ENCODE measurements at places on chromosomes 5 and 9.

DNA sequence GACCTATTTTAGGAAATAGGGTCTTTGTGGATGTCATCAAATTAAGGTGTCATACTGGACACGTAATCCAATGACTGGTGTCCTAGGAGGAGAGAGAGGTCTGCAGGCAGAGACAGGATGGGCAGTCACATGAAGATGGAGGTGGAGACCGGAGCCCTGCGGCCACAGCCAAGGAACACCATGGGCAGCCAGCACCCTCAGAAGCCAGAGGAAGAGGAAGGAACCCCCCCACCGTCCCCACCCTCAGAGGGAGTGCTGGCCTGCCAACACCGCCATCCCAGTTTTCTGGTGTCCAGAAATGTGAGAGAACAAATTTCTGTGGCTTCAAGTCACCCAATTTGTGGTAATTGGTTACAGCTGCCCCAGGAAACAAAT lies 88.3 kb downstream of the NSUN2 start:
- H3K4me1 ChIP-seq = no peaks in the 10 kb centered on the region
- H3K27me3 ChIP-seq = no peaks in the 10 kb centered on the region
- no peak for DNase-seq
- H3K27ac ChIP-seq = no peak overlapping the region
- H3K4me3 ChIP-seq = no peak overlapping the region

DNA sequence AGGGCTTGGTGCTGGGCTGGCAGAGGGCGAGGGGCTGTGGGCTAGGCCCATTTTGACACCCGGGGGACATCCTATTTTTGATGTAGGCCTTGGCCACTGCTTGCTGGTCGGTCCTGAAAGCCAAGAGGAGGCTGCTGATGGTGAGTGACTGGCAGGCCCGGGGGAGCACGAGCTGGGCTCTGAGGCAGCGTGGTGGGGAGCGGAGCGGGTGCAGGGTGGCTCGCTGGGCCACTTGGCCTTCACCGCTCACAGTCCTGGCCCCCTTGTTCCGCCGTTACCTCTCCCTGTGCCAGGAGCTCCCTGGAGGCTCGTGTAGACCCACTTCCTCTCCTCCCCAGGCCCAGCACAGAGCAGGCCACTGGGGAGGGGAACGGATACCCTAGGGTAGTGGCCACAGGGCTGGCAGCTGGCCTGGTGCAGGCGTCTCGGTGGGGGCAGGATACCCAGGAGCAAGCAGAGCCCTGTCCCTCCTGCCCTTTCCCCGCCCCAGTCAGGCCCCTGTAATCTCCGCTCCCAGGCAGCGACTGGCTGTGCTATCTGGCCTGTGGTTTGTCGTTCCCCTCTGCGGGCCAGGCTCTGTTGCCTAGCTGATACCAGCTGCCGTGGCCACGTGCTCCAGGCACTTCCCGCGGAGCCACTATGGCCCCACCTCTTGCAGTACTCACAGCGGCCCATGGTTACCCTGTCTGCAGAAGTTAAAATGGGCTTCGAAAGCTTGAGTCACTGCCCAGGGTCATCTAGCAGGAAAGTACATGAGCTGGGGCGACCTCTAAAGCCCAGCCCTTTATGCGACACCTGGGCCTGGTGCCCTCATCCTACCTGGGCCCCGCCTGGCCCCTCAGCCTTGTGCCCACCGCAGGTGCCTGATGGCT lies 11.7 kb upstream of the DOLPP1 start:
- peak overlapping the region; percentile 37 for H3K27ac ChIP-seq
- peaks cover 30% of the 10 kb centered on the region for H3K36me3 ChIP-seq
- H3K4me1 ChIP-seq = peaks cover 9% of the 10 kb centered on the region
- H3K4me3 ChIP-seq = no peak overlapping the region

DNA sequence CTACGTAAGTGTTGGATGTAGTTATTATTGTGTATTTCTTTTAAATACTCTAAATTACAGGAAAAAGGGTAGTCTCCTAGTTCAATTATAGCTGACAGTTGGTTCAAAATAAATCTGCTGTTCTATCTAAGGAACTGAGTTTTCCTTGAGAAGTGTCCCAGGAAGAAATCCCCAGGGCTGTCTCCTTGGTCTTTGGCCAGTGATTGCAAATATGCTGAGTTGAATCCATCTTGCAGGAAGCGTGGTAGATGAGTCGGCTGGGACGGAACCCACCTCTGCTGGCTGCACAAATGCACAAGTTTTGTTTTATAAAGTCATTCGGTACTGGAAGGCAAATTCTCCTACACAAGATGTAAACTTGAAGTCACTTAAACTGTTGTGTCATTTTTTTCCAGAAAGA lies 30.2 kb upstream of the HOMER1 start:
- H3K36me3 ChIP-seq = no peaks in the 10 kb centered on the region
- no peaks in the 10 kb centered on the region for H3K4me1 ChIP-seq
- no peak overlapping the region for H3K27ac ChIP-seq
- H3K27me3 ChIP-seq = no peaks in the 10 kb centered on the region
- H3K4me3 ChIP-seq = no peak overlapping the region

GRCh38 chr5:88694023-88694679 lies 188.8 kb downstream of the MEF2C start:
- peaks cover 14% of the 10 kb centered on the region for H3K4me1 ChIP-seq
- H3K27ac ChIP-seq = no peak overlapping the region
- H3K36me3 ChIP-seq = no peaks in the 10 kb centered on the region
- no peak overlapping the region for H3K4me3 ChIP-seq
- DNase-seq = no peak

DNA sequence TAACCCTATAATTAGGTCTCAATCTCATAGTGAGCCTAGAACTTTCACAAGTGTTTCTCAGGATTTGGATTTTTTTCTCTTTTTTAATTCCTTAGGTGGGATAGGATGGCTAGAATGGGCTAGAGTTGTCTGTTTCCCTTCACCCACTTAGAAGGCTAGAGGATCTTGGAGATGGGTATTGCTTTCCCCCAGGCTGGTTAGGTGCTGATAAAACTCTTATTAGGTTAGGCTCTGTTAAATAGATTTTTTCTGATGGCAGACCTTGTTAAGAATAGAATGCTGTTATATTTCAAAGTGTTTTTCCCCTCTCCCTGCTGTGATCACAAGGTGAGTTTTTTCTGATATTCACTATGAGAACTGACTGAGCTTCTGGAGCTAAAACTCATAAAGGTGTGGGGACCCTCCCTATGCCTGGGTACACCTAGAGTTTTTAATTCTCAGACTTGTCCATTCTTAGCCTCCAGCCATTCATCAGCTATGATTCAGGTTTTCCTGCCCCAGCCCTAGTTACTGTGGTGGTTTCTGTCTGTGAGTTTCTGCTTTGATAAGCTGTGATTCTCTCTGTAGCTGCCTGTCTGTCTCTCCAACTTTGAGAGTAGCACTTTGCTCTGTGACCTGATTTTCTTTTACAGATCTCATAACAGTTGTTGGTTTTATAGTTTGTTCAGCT lies 132.4 kb downstream of the HACD4 start:
- H3K27me3 ChIP-seq = no peaks in the 10 kb centered on the region
- no peaks in the 10 kb centered on the region for H3K36me3 ChIP-seq
- H3K4me1 ChIP-seq = no peaks in the 10 kb centered on the region
- no peak overlapping the region for H3K27ac ChIP-seq
- no peak overlapping the region for H3K4me3 ChIP-seq

- H3K27ac ChIP-seq = no peak overlapping the region
- no peak overlapping the region for H3K4me3 ChIP-seq
- H3K36me3 ChIP-seq = no peaks in the 10 kb centered on the region
- no peaks in the 10 kb centered on the region for H3K27me3 ChIP-seq
- no peak for DNase-seq
- no peaks in the 10 kb centered on the region for H3K4me1 ChIP-seq
Measured at GRCh38 chr5:14250084-14250695, 107.0 kb downstream of the TRIO start.

- H3K27me3 ChIP-seq = no peaks in the 10 kb centered on the region
- DNase-seq = no peak
- no peak overlapping the region for H3K27ac ChIP-seq
Measured at GRCh38 chr9:98811051-98811650, 3.7 kb downstream of the GALNT12 start.

DNA sequence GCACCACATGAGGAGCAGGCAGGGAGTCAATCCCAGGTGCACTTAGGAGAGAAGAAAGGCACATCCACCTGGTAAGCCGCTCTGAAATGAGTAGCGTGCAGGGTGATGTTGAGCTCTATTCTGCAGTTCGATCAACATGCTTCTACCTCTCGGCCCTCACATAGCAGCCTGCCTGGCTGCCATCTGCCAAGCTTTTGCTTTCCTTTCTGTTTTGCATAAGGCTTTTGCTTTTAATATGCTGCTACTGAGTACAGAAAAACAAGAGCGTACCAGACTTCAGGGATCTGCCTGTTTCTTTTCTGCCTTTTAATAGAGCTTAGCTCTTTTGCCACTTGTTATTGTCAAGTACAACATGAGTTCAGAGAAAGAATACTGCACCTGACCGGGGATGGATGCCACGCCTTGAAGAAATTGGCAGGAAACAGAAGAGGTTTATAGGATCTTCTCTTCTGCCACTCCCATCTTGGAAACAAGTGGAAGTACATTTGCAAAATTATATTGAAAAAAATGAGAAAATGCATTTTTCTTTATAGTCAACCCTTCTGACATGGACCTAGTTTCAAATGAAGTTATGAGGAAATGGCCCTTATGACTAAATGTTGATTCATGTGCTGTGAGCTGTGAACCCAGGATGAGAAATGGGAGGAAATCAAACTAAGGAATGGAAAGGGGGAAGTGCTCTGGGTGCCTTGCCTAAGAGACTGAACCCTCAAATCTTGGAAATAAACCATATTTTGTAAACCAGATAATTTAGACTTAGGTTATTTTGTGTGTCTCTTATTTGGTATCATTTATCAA lies 4.0 kb upstream of the FCHO2 start:
- H3K4me1 ChIP-seq = peaks cover 5% of the 10 kb centered on the region
- no peak for DNase-seq
- no peaks in the 10 kb centered on the region for H3K27me3 ChIP-seq
- H3K27ac ChIP-seq = no peak overlapping the region

GRCh38 chr9:128054087-128054486 lies 13.0 kb downstream of the NAIF1 start:
- H3K4me3 ChIP-seq = no peak overlapping the region
- DNase-seq = no peak
- H3K27ac ChIP-seq = no peak overlapping the region
- no peaks in the 10 kb centered on the region for H3K4me1 ChIP-seq
- no peaks in the 10 kb centered on the region for H3K27me3 ChIP-seq
- H3K36me3 ChIP-seq = no peaks in the 10 kb centered on the region

- H3K27ac ChIP-seq = no peak within 1 kb of the TSS
- no peak within 1 kb of the TSS for H3K4me3 ChIP-seq
- H3K36me3 ChIP-seq = no peaks in the 10 kb centered on the region
- DNase-seq = no peak
Measured at GRCh38 chr5:120463991-120464626, at the start of gene PRR16. Gene PRR16, plus strand, starts transcription at chr5:120464300.

DNA sequence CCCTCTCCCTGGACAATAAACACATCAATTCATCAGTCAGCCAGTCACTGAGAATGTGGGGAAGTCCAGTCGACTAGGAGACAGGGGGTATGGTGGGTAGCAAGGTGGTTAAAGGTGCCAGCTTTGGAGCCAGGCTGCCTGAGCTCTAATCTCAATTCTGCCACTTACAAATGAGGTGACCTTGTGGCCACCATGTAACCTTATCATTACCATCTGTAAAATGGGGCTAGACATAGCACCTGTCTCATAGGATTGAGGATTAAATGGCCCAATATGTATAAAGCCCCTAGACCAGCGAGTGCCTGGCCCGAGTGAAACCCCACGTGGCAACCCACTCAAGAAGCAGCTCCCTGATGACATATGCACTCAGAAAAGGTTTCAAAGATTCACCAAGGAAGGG lies 73.3 kb upstream of the TBC1D2 start:
- H3K4me1 ChIP-seq = no peaks in the 10 kb centered on the region
- no peaks in the 10 kb centered on the region for H3K27me3 ChIP-seq
- no peaks in the 10 kb centered on the region for H3K36me3 ChIP-seq
- H3K27ac ChIP-seq = no peak overlapping the region

GRCh38 chr9:69382135-69382534 lies 57.1 kb downstream of the ENTREP1 start:
- H3K27me3 ChIP-seq = no peaks in the 10 kb centered on the region
- H3K27ac ChIP-seq = no peak overlapping the region
- H3K4me3 ChIP-seq = no peak overlapping the region

DNA sequence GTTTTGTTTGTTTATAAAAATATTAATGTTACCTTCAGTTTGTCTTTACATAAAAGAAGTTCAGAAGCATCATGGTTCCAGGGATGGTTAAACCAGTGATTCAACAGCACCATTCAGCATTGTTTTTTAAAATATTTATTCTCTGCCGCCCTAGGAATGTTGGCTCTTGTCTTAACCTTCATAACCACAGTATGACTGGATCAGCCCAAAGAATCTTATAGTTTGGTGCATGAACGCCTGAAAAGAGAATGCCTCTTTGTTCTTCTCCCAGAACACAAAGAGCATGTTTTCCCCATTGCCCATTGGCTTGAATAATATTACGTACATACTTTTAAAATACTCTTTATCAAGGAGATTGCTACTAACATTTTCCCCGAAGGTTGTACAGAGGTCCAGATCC lies 413.4 kb downstream of the ANXA1 start:
- no peaks in the 10 kb centered on the region for H3K36me3 ChIP-seq

GRCh38 chr5:42005561-42006153 lies 80.6 kb downstream of the FBXO4 start:
- H3K27me3 ChIP-seq = no peaks in the 10 kb centered on the region
- no peak for DNase-seq
- H3K4me1 ChIP-seq = no peaks in the 10 kb centered on the region
- no peak overlapping the region for H3K27ac ChIP-seq
- no peak overlapping the region for H3K4me3 ChIP-seq
- H3K36me3 ChIP-seq = no peaks in the 10 kb centered on the region

GRCh38 chr5:177256296-177256695 lies 47.2 kb downstream of the RAB24 start:
- DNase-seq = no peak
- peaks cover 80% of the 10 kb centered on the region for H3K36me3 ChIP-seq
- no peak overlapping the region for H3K27ac ChIP-seq

DNA sequence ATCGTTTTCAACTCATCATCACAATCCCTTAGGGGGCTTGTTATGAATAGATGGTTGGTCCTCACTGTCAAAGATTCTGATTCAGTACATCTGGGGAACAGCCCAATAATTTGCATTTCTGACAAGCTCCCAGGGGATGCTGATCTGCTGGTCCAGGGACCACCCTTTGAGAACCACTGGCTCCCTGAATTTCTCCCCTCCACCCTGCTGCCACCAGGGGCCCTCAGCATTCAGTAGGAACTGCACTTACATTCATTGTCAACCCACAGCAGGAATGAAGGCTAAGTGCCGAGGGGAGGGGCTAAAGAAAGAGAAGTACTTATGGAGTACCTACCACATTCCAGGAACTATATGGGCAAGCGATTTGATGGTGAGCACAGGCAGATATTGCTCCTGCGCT lies 85.9 kb downstream of the BOD1 start:
- no peak overlapping the region for H3K4me3 ChIP-seq
- H3K27ac ChIP-seq = no peak overlapping the region
- H3K4me1 ChIP-seq = no peaks in the 10 kb centered on the region

DNA sequence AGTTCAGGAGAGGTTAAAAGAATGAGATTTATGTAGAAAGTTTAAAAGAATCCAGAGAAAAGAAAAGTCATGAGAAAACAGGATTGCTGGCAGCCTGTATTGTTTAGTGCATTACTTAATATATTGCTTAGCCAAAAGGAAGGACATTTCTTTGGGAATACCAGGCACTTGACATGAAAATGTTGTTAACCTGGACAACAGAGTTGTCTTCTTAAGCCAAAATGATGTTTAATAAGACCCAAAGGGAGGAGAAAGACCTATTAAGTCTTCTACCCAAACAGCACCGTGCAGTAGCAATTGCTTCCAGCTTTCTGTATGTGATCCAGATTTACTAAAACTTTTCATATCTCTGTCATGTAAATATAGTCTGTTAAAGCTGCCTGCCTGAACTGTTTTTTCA lies 74.0 kb upstream of the PRLR start:
- DNase-seq = no peak
- H3K36me3 ChIP-seq = no peaks in the 10 kb centered on the region
- no peak overlapping the region for H3K27ac ChIP-seq
- no peaks in the 10 kb centered on the region for H3K27me3 ChIP-seq
